ENCODE measurements at places on chromosomes 4 and X. TPM values are rescaled to one million over a fixed set of nuclear protein-coding genes. Genes with fewer than 3 reads are reported as not detected.

GPRASP2 gene
- total RNA-seq = 5.5 TPM

BEX3 gene
- 23.7 TPM for total RNA-seq

FGD1 gene
- total RNA-seq = 1.1 TPM

ADGRG2 gene
- 1.2 TPM for total RNA-seq

PHEX gene
- not detected for total RNA-seq

EMCN gene
- 1.8 TPM for total RNA-seq

NALF2 gene
- 0.33 TPM for total RNA-seq

CT45A3 gene
- total RNA-seq = not detected

IL13RA1 gene
- total RNA-seq = 72.5 TPM

TACR3 gene
- total RNA-seq = not detected

PABPC4L gene
- 0.05 TPM for total RNA-seq

MID1 gene
- total RNA-seq = 2.4 TPM

CTAG1B gene
- not detected for total RNA-seq

CT83 gene
- not detected for total RNA-seq

RBMX gene
- total RNA-seq = 30.8 TPM

MAGEA3 gene
- not detected for total RNA-seq

TRIM60 gene
- not detected for total RNA-seq

CT47B1 gene
- total RNA-seq = not detected

WNK3 gene
- 13.7 TPM for total RNA-seq
